ENCODE measurements at places on chromosomes 13 and 19. TPM values are rescaled to one million over a fixed set of nuclear protein-coding genes. Genes with fewer than 3 reads are reported as not detected.
A peak's percentile ranks its signal among the peaks of the same experiment; 100 is the strongest.

The RETN gene
- not detected for total RNA-seq

The RNF225 gene
- total RNA-seq: not detected

The ZNF576 gene
- 7.4 TPM for total RNA-seq

The COX7A1 gene
- total RNA-seq: 13.6 TPM

The BST2 gene
- 10.1 TPM for total RNA-seq

- peak; percentile 64 for DNase-seq
Measured at GRCh38 chr13:29908416-29909080, 58.1 kb upstream of the UBL3 start.

DNA sequence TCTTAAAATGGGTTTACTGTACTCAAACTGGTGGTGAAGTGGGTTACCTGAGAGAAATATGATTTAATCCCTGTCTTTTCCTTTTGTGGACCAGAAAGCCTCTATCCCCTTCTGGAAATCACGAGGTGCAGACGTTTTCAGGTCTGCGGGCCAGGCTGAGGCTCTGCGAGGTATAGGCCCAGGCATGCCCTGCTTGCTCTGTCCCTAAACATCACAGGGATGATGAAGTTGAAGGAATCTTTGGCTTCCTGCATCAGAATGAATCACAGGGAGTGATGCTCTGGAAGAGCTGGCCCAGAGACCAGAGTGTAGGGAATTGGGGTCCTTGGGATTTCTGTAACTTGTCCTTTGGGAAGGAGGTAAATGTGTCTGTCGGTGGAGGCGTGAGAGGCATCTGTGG lies 18.4 kb upstream of the CHST8 start:
- no peak for DNase-seq

DNA sequence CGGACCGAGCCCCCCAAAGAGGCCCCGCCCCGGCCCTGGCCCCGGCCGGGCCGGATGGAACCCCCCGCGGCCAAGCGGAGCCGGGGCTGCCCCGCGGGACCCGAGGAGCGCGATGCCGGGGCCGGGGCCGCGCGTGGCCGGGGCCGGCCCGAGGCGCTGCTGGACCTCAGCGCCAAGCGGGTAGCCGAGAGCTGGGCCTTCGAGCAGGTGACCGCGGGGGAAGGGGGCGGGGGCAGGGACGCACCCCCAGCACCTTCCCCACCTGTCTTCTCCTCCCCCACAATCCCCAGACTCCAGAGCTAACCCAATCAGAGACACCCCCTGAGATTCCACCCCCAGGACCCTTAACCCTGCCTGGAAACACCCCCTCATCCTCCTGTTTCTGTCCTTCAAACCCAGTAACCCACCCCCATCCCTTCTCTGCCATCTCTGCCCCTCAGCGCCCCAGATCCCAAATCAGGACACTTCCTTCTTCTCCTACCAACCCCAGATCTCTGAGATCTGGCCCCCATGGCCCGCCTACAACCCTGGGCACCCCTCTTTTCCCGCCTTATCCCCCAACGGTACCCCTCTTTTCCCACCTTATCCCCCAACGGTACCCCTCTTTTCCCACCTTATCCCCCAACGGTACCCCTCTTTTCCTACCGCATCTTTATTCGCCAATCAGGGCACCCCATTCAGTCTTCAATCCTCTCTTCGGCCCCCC lies 505 bp downstream of the ZSWIM4 start:
- DNase-seq: peak; percentile 82

- no peak for DNase-seq
Measured at GRCh38 chr19:38148337-38148736, 75.7 kb downstream of the DPF1 start.

GRCh38 chr19:41295499-41295898 lies 14.5 kb upstream of the CCDC97 start:
- no peak for DNase-seq

GRCh38 chr13:94298346-94298745 lies 181.1 kb downstream of the DCT start:
- DNase-seq: no peak

- peak; percentile 72 for DNase-seq
Measured at GRCh38 chr13:95003019-95003813, 290.9 kb upstream of the SOX21 start.

- no peak for DNase-seq
Measured at GRCh38 chr19:35357867-35358573, at the start of gene FFAR3. FFAR3 (plus strand) TSS chr19:35358460; CDS start chr19:35358891, 431 bp downstream.

DNA sequence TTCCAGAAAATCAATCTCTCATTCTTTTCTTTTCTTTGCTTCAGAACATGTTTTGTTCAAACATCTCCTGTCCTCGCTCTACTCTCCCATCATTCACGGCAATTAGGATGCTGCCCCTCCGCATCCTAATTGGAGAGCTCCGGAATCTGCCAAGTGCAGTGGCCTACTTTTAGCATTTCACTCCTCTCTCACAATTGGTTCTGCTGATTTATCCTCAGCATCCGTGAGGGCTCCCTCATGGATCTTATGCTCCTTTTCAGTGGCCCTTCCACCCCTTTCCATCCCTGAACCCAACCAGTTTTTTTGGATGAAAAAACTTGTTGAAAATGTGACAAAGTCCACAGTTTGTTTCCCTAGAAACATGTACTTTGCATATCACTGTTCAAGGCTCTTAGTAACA lies 22.4 kb downstream of the AMER2 start:
- no peak for DNase-seq

- DNase-seq: no peak
Measured at GRCh38 chr13:67200605-67201004, 29.5 kb downstream of the PCDH9 start.

Measured in osteoblast (primary cell).